ENCODE measurements at places on chromosomes 3 and 15.

- DNase-seq = peak; percentile 43
Measured at GRCh38 chr3:155701882-155702465, 42.9 kb downstream of the PLCH1 start.

DNA sequence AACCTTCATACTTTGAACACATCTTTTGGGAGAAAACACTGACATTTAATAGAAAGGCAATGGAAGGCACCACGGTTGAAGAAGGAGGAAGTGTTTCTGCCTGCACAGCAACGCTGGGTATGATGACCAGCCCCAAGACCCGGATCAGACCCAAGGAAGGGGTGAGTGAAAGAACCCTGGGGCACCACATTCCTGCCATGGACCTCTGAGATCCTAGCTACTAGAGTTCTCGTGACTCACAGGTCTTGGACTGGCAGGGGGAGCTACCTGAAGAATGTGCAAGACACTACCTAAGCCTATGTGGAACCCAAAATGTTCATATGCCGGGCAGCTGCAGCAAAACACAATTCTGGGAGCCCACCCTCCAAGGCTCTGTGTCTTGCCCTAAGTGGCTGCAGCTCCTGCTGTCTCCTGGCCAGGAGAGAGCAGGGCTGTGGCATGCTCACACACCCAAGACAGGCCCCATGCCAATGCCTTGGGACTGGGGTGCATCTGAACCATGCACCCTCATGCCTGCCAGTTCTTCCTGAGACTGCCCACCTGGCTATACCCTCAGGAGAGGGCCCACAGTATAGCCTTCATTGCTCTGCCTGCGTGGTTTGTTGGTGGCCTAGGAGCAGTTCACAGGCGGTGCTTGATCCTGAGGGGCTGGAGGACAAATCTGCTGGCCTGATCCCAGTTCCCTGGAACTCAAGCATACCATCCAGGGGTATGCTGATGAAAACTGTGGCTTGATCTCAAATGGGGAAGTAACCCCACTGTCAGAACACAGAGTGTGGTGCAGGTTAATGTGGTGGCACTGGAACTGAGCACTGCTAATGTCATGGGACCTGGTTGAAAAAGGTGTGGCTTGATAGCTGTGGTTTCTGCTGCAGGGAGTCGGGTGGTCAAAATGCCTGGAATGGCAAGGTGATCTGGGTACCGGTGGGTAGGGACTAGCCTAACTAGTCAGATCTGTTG lies 353.3 kb upstream of the ARHGEF26 start:
- DNase-seq = no peak

DNA sequence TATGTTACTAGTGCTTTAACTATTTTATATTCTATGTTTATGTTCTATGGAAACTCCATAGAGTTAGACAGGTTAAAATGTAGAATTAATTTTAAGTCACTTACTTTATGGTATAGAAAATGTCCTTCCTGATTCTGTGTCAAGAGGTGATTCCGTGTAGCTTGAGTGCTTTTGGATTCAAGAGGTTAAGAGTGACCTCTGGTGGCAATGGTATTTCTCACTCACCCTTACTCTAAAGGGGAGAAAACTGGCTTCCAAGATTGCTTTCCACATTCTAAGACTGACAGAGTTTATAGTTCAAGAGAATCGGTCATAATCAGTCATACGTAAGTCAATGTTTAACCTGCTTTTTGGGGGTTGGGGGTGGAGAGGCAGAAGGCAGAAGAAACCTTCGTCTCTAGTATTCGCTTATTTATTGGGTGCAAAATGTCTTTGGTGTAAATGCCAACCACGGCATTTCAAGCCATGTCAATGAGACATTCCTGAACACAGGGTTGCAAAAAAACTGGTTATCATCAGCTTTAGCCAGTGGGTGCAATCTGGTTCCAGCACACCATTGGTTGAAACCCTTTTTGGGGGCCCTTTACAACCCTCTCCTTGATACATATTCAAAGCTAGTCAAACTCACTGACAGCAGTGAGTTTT lies 92.0 kb upstream of the VGLL3 start:
- DNase-seq = peak; percentile 30

- DNase-seq = no peak
Measured at GRCh38 chr3:156477323-156477722, 77.6 kb downstream of the SSR3 start.

- no peak for DNase-seq
Measured at GRCh38 chr3:27385504-27385903, 16.3 kb upstream of the NEK10 start.

GRCh38 chr3:31958701-31959152 lies 22.3 kb downstream of the OSBPL10 start:
- peak; percentile 14 for DNase-seq

DNA sequence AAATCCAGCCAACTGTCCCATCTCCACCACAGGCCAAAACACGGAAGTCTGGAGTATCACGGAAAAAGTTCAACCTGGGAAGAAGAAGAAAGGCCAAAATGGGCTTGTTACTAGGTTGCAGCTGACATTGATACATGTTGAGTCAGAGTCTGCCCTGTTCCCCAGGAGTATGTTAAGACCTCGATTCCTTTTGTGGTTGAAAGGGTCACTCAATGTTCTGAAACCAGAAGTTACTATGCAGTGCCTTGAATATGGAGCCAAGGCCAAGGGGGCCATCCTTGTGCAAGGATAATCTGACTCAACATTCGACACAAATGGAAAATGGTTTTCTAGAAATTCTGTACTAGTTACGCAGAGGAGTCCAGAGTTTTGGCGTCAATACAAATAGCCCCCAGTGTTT lies 104.2 kb downstream of the DGKG start:
- no peak for DNase-seq

GRCh38 chr3:5079761-5080160 lies 42.3 kb upstream of the ARL8B start:
- no peak for DNase-seq

DNA sequence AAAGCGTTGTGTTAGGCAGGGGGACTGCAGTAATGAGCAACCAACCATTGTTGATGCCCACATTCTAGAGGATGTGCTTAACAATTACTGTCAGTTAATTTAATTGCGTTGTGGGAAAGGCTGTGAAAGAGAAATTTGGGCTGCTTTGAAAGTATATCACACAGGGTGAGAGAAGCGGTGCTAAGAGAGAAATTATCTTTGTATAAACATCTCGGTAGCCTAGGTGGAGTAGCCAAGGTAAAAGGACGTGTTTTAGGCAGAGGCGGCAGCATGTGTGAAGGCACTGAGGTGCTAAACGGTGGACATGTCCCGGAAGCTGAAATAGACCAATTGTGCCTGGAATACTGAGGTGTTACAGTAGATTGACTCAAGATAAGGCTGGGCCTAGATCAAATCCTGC lies 71.9 kb downstream of the UBE2E2 start:
- DNase-seq = no peak

- DNase-seq = no peak
Measured at GRCh38 chr15:75952525-75952924, 48.8 kb downstream of the FBXO22 start.

DNA sequence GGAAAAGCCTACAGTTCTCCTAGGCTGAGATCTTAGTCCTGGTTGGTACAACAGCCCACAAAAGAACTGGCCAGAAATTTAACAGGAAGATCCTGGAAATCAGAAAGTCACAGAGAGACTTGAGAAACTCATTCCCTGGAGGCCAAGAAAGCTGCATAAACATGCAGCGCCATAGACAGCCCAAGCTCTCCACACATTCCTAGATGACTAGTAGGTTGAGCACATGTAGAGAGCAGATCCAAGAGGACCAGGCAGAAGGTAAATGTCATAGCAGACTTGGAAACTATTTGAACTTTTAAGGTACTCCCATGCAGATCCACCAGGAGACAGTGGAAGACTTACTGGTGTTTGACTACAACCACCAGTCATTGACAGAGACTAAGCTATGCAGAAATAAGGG lies 18.4 kb downstream of the KBTBD12 start:
- DNase-seq = no peak

- DNase-seq = no peak
Measured at GRCh38 chr3:172717493-172718088, 6.7 kb upstream of the NCEH1 start.

DNA sequence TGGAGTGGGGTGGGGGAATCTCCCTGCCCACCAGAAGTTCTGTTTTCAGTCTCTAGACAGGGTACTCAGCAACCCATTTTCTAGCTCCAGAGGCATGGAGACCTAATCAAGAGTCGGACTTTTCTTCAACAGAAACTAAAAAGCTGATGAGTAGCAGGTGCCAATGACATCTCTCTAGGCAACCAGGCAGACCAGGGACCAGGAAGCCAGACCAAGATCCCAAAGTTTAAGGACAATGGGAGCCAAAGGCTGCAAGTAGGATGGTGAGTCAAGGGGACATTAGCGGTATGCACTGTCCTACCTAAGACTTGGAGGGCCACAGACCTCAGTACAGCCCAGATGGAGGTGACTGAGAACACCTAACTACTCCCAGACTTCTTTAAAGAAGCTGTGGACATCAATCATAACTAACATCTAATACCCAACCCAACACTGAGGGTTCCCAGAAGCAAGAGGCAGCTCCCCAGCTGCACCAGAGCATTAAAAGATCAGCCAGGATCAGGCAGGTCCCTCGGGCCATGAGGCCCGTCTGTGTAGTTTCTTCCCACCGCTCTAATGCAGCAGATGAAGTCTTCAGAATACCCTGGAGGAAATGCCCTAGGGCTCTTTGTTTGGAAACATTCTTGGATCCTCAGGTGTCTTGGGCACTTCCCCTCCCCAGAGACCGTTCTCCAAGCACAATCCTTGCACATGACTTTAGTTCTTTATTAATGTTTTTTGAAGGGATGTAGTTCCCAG lies 979 bp downstream of the CCDC71 start:
- DNase-seq = peak; percentile 45

GRCh38 chr3:177946497-177946896 lies 589.7 kb upstream of the KCNMB2 start:
- no peak for DNase-seq

DNA sequence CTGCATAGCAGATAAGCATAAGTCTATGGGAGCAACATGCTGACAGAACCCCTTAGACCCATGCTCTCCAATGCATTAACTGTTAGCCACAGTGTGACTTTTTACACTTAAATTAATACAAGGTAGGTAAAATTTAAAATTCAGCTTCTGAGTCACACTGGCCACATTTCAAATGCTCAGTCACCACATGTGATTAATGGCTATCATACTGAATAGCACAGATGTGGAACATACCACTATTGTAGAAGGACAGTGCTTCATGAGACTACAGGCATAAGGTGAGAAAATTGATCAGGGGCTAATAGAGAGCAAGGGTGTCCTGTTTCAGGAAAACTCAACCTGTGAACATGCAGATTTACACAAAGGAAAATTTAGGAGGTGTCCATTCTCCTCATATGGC lies 357.0 kb upstream of the SEMA6D start:
- DNase-seq = no peak

DNA sequence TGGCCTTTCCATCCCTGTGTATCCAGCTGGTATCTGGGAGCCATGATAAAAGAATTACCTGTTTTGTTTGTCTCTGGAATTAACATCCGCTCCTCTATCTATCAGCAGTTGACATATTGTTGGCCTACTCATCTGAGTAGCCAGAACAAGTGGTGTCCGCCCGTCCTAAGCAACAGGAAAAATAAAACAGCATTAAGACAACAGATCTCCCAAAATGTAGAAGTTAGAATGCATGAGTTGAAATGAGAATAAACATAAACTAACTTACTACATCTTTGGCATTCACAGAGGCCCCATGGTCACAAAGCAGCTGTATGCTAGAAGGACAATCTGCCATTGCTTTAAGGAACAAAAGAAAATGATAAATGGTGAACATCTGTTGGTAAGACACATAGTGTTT lies 75.9 kb downstream of the UACA start:
- DNase-seq = no peak

DNA sequence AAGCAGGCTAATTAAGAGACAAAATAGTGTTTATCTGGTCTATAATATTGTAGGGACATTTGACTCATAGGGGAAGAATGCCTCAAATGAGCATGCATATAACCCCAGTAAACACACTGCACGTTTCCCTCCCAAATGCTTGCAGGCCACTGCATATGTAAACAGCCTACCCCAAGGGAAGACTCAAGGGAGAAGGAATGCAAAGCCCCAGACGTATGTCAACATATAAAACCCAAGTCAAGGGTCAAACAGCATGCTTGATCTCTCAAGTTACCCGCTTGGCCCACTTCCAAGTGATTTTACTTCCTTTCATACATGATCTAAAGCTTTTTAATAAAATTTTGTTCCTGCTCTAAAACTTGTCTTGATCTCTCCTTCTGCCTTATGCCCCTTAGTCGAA lies 1090.0 kb downstream of the OTOL1 start:
- DNase-seq = no peak

- DNase-seq = no peak
Measured at GRCh38 chr15:85988741-85989140, 90.9 kb upstream of the AGBL1 start.

DNA sequence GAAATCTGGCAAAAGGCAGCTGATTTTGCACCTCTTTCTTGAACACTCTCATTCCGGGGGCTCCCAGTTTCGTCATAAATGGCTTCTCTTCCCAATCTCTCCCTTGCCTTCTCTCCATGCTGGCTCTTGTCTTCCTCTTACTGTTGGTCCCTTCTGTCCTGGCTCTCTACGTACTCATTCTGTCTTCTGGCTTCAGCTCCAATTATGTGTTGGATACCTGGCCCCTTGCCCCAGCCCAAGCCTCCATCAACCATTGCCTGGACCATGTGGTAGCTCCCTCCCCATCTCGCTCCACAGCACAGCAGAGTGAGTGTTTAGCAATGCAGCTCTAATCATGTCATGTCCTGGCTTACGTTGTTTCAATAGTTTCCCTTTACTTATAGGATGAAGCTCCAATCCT lies 21.7 kb upstream of the KY start:
- no peak for DNase-seq

GRCh38 chr15:55791551-55792400 lies 48.8 kb upstream of the PRTG start:
- no peak for DNase-seq

- DNase-seq = no peak
Measured at GRCh38 chr3:158404131-158404718, 166.8 kb upstream of the MLF1 start.

DNA sequence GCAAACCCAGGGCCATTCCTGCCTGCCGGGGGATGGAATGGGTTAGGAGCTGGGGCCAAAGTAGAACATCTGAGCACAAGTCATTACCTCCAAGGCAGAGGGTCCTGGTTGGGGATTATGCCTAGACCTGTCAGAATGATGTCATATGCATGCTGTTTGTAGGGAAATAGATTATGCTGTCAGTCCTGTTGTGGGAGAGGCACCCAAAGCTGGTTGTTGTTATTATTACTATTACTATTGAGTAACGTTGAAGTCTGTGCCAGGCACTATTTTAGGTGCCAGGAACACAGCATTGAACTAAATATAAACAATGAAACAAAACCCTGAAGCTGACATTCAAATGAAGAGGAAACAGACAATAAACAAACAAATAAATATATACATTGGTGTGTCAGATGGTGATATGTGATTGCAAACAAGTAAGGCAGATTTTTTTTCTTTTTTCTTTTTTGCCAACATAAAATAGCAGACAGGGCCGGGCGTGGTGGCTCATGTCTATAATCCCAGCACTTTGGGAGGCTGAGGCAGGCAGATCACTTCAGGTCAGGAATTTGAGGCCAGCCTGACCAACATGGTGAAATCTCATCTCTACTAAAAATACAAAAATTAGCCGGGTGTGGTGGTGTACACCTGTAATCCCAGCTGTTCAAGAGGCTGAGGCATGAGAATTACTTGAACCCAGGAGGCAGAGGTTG lies 2.0 kb downstream of the P4HTM start:
- DNase-seq = no peak

Measured in SK-N-SH (cell line).